ENCODE measurements at places on chromosomes 1 and 21.
A peak's percentile ranks its signal among the peaks of the same experiment; 100 is the strongest.

- DNase-seq: no peak
Observed at GRCh38 chr1:204435381-204435831, 23.8 kb upstream of the PPP1R15B start.

DNA sequence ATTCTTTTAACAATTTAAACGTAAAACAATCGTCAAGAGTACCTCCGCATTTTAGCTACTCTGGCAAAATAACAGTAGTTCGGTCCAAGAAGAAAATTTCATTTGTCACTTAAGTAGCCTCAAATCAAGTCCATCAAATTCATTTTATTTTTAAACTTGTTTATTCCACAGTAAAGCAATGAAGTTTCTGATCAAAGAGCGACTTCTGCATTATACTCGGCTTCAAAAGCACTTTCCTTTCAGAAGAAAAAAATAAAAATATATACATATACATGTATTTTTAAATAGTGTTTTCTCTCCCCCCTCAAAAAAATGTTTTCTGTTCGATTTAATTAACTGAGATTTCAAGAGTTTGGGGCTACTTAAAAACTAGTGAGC, 115.0 kb downstream of the RERE start:
- DNase-seq: no peak

GRCh38 chr1:4105300-4105880, 205.3 kb upstream of the C1orf174 start:
- DNase-seq: no peak

DNA sequence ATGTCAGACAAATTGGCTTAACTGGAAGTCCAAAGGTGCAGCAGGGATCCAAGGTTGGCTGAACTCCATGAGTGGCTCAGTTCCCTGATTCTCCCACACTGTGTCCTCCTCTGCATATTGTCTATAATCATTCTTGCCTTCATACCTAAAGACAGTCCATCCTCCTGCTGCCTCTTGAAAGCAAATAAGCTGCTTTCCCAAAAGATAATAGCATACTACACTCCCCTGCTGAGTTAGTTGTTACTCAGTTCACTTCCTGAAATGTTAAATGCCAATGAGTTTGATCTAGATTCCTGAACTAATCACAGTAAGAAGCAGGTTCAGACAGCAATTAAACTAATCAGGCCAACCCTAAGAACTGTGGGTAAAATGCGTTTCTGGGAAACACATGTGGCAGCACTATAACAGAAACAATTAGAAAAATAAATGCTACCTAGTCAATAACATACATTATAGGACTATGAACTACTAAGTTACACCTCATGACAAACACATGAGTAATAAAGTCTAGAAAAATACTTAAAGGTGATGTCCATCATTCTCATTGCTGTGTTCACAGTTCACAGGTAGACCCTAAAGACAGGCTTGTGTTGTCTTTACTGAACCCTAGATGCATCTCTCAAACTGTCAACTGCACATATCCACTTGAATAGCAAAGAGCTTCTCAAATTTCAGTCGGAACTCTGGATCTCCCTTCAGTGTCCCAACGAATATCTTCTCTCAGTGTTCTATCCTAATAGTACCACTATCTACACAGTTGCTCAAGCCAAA, 50.8 kb upstream of the BOLA1 start:
- DNase-seq: peak; percentile 4

DNA sequence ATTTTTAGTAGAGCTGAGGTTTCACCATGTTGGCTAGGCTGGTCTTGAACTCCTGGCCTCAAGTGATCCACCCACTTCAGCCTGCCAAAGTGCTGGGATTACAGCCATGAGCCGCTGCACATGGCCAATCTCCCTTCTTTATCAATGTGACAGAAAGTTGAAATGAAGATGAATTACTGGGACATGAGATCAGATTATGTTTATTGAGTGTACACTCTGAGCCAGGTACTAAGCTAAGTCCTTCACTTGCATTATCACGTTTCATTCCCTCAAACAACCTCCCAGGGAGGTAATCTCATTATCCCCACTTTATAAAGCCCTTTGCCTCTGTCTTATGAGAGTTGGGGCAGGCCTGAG, 6.3 kb upstream of the CHI3L2 start:
- DNase-seq: no peak

DNA sequence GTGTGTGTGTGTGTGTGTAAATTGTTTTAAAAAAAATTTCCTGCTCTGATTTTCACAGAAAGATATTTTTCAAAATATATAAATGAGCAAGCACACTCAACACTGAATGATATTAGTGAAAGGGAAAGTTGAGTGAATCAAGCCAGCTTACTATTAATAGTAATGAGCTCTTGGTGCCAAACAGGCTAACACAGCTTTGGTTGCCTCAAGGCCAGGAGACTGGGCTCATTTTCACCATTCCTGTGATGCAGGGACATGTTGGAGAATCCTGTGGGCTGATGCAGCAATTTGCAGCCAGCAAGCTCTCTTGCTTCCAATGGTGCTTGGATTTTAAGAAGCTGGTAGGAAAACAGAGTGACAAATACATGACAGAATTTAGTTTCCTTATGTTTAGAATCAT, 30.2 kb downstream of the PLA2G4A start:
- DNase-seq: no peak

DNA sequence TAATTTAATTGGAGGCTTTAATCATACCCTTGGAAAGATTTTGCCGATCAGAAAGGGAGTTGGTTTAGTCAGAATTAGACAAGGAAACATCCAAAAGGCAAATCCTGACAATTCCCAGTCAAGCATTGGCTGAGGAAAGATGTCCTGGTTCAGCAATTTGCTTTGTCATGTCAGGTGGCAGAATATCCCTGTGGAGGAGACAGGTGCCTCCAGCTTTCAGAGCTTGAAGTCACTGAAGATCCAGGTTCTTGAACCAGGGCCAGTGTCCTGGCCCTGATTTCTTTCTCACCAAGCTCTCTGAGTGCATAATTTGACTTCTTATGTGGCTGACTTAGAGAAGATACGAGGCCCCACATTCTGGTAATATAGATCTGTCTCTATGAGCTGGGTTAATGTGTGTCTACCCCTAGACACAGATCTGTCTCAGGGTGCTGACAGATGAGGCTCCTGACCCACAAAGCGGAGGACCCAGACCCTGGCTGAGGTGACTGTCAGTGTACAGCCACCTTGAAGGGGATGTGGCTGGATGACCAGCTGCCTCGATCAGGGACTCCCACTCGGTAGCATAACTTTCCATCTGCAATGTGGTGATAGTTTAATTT, 118.9 kb downstream of the HHAT start:
- no peak for DNase-seq

GRCh38 chr1:27618341-27619082, 14.6 kb upstream of the AHDC1 start:
- no peak for DNase-seq

DNA sequence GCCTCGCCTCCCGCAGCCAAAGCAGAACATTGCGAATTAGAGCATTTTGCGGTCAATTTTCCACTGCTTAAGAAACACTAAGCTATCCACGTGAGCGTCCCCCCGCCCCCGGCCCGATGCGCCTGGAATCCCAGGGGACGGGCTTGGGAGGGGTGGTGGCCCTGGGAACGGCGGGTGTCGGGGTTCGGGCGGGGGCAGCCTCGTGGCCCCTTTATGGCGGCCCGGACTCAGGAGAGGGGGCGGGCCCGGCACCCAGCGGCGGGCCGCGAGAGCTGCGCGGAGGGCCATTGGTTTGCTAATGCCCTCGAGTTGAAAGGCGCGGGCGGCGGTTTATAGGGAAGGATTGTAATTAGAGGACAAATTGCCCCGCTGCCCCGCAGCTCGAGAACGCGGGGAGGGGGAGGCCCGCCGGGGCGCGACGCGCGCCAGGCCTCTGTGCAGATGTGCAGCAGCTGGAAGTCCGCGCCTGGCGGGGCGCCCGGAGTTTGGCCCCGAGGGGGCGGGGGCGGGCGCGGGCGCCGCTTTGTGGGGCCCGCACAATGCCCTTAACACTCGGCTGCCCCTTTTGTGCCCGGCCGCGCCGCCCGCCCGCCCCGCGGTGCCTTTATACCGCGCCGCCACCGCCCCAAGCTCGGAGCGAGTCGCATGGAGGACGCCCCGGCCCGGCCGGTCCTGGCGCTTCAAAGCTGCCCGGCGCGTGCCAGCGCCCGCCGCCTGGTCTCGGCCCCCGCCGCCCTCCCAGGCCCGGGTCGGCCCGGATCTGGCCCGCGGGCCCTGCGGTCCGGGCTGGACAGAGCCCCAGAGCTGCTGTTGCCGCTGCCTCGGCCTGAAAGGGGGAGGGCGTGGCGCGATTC, 1.9 kb upstream of the HES3 start:
- DNase-seq: peak; percentile 61

DNA sequence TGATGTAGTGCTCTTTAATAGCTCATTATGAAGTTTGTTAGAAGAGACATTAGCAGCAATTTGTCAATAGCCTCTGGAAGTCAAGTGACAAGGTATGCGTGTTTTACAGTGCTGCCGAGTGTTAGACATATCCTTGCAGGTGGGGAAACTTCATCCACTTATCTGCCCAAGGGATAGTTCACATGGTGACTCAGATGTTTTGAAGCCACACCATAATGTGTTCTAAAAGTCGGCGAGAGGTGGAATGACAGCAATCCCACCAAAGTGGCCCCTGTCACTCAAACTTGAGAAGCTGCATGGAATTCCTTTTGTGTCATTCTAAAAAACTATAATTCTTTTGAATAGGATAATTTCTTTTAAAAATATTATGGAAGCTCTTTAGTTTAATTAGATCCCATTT, 98.1 kb downstream of the RUNX1 start:
- no peak for DNase-seq

- DNase-seq: no peak
Observed at GRCh38 chr1:43602990-43603389, 47.0 kb upstream of the KDM4A start.

DNA sequence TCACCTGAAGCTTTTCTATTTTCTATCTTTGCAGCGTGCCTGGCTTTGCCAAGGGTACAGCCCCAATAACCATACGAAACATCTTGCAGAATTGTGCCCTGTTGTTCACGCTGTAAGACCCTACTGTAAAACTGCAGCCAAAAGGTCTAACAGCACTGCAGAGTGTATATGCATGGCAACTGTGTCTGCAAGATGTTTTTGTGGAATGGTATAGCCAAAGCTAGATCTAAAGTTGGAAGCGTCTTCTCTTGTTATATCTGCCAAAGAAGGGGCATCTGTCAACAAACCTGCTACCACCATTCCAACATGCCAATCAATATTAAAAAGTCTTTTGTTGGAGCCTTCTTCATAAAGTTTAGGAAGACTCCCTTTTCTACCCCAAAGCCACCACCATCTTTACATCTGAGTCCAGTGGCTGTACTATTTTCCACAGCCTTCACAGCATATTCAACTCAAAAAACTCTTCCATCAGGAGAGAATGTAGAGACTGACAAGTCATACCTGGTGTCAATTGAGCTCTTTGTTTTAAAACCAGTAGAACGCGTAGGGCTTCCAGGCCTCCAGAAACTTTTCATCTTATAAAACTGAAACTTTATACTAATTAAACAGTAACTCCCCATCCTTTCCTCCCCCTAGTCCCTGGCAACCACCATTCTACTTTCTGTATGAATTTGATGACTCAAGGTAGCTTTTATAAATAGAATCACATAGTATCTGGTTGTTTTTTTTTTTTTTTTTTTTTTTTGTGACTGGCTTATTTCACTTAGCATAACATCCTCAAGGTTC, 40.0 kb downstream of the ZSCAN20 start:
- no peak for DNase-seq

- no peak for DNase-seq
Observed at GRCh38 chr1:109589177-109589576, 30.2 kb downstream of the GNAT2 start.

DNA sequence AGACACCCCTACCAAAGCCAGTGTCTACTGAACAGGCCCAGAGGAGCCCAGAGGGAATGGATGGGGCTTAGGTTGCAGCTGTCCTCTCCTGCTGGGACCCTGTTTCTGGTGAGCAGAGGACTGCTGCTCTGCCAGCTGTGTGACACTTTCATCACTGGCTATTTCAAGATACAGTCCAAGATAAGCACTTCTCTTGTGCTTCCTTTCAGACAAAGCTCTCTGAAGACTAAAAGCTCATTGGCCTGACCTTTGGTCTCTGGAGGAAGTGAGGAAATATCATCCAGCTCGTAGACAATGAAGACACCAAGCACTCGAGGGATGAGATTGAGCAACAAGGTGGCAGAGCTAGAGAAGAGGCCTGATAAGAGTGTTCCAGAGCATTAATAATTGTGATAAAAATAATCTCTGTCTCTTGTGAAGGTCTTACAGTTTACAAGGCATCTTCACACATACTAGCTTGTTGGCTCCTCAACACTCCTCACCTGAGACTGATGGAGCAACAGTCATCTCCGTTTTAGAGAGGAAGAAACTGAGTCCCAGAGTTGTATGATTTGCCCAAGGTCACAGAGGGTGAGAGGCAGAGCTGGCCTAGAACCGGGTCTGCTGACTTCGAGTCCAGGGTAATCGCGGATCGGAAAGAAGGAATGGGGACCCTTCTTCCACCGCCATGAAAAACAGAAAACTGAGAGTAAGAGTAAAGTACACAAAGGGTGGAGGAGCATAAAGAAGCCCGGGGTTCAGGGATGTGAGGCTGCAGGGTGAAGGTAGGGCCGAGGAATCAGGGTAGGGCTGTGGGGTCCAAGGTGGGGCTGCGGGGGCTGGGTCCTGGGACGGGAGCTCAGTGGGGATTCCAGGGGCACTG, 666 bp downstream of the PAFAH2 start:
- no peak for DNase-seq

DNA sequence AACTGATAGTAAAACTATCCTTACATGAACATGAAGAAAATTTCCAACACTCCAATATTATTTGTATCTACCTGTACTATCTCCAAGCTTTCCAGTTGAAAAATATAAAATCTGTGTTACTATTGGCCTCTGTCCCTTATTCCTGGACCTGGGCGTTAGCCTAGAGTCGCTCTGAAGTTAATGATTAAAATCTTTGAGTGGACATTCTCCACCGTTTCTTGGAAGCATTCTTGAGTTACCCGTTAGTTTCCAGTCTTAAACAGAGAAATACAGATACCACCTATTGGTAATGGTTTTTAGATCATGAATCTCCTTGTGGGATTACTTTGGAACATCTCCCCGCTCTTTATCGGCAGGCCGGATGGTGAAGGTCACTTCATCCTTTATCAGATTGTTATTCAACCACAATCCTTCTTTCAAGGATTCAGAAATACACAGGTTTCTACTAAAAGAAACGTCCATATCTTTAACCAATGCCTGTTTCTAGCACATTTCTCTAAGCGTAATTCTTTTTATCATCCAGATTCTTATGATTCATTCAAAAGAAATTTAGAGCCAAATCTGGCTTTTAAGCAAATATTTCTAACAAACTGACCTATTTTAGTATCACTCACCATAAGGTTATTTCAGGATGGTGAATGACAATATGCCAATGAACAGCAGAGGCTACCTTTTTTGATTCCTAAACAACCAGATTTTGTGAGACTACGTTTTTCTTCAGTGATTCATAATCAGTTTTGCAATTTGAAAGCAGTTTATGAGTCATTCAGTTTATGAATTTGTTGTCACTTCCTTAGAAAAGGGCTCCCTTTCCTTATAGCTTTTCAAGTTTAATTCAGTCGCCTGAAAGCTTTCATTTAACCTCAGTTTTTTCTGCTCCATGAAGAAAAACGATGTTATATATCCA, 70.2 kb upstream of the ERRFI1 start:
- no peak for DNase-seq

- no peak for DNase-seq
Observed at GRCh38 chr1:39130325-39130724, 74.2 kb upstream of the MACF1 start.

- no peak for DNase-seq
Observed at GRCh38 chr1:170891872-170892271, 43.5 kb upstream of the MROH9 start.

- no peak for DNase-seq
Observed at GRCh38 chr1:88276163-88276562, 407.9 kb upstream of the PKN2 start.
